Psoas muscle (tissue), 8 donors: ENCODE measurements at places on chromosomes 3 and 15. TPM values are rescaled to one million over a fixed set of nuclear protein-coding genes. Genes with fewer than 3 reads are reported as not detected.
A peak's percentile ranks its signal among the peaks of the same experiment; 100 is the strongest.

The EOGT gene
- total RNA-seq: 23.9 TPM

The PLS1 gene
- total RNA-seq: 0.58 TPM

The CIB2 gene
- 18.0 TPM for total RNA-seq

The CSPG4 gene
- total RNA-seq: 49.5 TPM

The EPHB3 gene
- 1.2 TPM for total RNA-seq

The ZBTB47 gene
- 151 TPM for total RNA-seq

The MOBP gene
- not detected for total RNA-seq

The SLC30A4 gene
- 2.1 TPM for total RNA-seq

The UBAP1L gene
- 1.1 TPM for total RNA-seq

- DNase-seq: no peak
Observed at GRCh38 chr15:74036271-74037170, 42.0 kb downstream of the PML start.

GRCh38 chr15:100339999-100340398 lies 1.8 kb downstream of the ADAMTS17 start:
- DNase-seq: no peak

- no peak for DNase-seq
Observed at GRCh38 chr3:35064761-35065160, 574.6 kb upstream of the ARPP21 start.

DNA sequence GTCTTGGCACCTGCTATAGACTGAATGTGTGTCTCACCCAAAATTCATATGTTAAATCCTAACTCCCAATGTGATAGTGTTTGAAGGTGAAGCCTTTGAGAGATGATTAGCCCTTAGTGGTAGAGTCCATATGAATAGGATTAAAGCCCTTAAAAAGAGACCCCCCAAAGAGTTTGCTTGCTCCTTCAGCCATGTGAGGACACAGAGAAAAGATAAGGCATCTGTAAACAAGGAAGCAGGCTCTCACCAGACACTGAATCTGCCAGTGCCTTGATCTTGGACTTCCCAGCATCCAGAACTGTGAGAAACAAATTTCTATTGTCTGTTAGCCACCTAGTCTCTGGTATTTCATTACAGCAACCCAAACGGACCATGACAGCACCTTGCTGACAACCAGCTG lies 16.6 kb downstream of the KPNA1 start:
- no peak for DNase-seq

- DNase-seq: no peak
Observed at GRCh38 chr15:23574742-23575141, 9.3 kb downstream of the MKRN3 start.

- DNase-seq: no peak
Observed at GRCh38 chr15:38320181-38320580, 67.5 kb downstream of the SPRED1 start.

DNA sequence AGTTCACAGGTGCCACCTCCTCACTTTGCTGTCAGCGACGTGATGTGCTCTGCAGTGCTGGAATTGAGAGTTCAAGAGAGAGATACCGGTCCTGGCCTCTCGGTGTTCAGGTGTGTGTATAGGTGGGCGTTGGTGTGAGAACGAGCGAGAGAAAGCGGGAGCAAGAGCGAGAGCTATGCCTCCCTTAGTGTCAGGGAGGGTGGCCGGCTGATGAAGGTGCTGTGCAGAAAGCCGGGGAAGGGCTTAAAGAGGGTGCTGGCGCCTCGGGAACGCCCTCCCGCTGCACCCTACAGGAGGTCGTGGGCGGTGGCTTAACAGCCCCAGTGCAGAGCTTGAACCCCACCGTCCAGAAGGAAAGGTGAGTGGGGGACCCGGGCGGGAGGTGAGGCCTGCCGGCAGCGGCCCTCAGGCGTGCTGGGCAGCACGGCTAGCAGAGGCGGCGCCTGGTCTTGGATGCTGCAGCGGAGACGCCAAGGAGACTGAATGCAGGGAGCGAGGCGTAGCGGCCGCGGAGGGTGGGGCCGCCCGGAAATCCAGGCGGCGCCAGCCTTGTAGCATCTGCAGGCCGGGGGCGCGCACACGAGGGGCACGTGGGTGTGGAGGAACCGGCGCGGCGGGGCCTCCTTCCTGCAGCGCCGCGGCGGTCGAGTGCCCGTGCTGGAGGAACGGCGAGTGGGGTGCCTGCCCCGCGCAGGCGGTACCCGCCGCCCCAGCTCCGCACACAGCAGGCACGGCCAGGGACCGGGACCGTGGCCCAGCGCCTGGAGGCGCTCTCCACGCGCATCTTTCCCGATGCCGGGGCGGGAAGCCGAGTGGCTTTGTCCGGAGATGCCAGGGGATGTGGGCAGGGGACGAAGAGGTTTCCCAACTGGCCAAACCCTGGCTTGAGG lies 246.8 kb upstream of the TOPAZ1 start:
- no peak for DNase-seq

GRCh38 chr3:113660896-113661295 lies 35.5 kb downstream of the USF3 start:
- peak; percentile 62 for DNase-seq

GRCh38 chr15:35130245-35130644 lies 45.1 kb upstream of the NANOGP8 start:
- no peak for DNase-seq

DNA sequence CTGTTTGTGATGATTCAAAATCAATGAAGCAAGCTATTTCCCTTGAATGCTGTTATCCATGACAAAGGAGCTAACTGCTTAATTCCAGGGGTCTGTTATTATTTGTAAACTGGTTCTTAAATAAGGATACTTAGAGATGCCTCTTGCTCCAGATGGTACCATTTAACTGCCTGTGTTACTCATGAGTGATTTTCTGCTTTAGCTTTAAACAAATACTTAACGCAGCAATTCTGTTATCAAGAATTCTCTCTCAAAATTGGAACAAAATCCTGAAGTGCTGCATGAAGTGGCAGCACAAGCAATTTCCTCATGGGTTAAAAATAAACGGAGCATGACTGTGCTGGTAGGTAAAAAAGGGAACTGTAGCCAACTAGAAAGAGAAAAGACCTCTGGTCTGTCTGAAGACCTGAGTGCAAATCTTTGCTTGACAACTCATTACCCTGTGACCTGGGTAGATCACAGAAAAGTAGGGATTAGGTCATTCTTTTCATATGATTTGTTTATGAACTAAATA lies 62.5 kb upstream of the GBE1 start:
- no peak for DNase-seq
